ENCODE measurements at places on chromosomes 12 and 14.
A peak's percentile ranks its signal among the peaks of the same experiment; 100 is the strongest.

DNA sequence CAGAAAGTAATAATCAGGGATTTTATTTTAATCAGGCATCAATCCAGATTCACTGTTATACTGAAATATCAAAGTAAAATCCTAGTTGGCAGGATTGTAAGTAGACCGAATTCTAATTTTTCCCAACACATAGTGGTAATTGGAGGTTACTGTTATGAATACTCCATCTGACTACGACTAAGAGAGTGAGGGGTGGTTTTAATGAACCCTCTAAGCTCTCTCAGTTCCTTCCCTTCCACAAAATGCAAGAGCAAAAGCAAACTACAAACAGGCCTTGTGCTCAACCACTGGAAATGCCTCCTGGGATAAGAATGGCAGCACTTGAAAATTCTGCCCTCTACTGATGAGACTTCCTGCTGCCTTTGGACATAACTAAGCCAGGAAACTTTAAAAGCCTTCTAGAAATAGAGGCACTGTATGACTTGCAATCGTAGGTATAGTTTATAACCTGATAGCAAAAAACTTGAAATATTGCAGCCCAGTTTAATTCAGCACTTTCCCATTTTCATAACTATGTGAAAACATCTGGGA lies 184.8 kb downstream of the SLC16A7 start:
- peak; percentile 27 for DNase-seq

DNA sequence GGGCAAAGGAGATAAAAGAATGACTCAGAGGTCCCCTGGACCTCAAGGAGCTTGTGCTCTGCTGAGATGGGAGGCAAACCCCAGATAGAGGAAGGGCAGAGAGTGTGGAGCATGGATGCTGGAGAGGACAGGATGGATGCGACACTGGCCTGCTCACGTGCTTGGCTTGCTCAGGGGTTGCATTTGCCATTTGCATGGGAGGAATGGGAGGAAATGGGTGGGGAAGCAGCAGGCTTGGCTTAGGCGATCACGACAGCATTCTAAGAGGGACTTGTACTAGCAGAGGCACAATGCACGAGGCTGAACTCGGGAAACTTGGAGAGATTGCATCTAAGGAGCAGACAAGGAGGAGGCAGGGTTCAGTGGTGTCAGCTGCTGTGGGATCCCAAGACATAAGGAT lies 19.8 kb downstream of the CD9 start:
- no peak for DNase-seq

DNA sequence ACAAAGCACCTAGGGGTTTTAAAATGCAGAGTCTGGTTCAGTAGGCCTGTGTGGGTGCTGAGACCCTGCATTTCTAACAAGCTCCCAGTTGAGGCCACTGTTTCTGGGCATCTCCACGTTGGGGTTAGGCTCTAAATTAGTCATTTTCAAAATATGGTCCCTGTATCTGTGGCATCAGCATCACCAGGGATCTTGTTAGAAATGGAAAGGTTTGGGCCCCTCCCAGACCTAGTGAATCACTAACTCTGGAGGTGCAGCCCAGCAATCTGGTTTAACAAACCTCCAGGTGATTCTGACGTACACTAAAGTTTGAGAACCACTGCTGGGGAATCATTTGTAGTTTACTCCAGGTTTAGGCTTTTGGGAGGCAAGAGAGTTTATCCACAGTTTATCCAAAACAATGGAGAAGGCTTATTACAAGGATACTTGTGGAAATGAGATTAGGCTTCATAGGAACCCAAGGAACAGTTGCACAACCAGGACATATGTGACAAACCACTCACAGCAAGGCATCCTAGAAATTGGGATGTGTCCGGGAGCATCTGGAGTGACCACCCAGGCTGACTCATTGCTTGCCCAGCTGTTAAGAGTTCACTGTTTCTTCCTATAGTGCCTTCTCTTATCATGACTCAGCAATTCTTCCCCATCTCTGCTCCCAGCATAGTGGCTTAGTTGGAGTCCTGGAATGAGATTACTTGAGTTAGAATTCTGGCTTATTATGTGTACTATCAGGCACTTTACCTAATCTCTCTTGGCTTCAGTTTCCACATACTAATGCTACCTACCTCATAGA lies 71.6 kb upstream of the STXBP6 start:
- no peak for DNase-seq

DNA sequence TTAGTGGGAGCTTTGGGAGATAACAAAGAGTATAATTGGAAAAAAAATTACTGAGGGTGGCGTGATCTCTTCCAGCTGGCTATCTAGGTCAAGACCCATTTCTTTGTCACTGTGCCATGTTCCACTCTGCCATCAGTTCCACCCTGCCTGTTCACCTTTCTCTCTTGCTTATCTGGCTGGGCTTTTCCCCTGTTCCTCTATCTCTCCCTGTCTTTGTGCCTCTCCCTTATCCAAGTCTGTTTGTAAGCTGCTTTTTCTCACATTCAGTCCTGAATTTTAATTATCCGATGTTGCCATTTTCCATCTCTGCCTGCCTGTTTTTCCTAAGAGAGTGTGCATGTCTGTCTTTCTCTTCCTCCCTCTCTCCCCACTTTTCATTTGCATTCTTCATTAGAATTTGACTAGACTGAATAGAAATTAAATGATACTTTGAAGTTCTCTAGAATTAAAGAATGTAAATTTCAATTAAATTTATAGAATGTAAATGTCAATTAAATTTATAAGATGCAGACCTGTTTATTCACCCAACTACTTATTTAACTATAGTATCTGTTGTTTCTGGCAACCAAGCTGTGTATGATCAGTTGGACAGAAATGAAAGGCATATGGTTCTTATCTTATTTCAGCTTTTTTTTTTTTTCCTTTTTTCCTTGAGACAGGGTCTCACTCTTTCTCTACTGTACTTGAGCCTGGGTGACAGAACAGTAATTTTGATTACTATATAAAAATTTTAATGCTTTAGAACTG lies 40.9 kb upstream of the A2ML1 start:
- no peak for DNase-seq

GRCh38 chr12:81958406-81958805 lies 199.3 kb upstream of the PPFIA2 start:
- DNase-seq: peak; percentile 57

- DNase-seq: no peak
Observed at GRCh38 chr14:92164958-92165357, 43.2 kb downstream of the CPSF2 start.

DNA sequence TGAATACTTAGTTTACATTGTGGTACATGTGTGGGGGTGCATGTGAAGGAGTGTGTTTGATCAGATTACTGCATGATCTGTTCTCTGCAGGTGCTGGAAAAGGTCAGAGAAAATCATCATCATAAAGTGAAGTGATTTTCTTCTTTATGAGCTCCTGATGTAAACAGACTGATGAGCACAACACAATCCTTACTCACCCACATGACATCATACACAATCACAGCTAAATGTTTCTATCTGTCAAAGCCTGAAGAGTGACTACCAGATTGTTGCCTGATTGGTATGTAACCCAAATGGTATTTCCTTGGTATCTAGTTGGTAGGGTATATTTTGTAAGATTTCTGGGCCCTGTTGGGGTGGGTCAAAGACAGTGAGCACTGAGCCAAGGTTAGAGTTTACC lies 270.8 kb downstream of the FOXG1 start:
- no peak for DNase-seq

GRCh38 chr12:7008864-7009263 lies 9.4 kb downstream of the LPCAT3 start:
- no peak for DNase-seq

GRCh38 chr14:89629383-89629782 lies 212.3 kb upstream of the FOXN3 start:
- no peak for DNase-seq

- DNase-seq: no peak
Observed at GRCh38 chr14:51792809-51793208, 67.6 kb upstream of the GNG2 start.

DNA sequence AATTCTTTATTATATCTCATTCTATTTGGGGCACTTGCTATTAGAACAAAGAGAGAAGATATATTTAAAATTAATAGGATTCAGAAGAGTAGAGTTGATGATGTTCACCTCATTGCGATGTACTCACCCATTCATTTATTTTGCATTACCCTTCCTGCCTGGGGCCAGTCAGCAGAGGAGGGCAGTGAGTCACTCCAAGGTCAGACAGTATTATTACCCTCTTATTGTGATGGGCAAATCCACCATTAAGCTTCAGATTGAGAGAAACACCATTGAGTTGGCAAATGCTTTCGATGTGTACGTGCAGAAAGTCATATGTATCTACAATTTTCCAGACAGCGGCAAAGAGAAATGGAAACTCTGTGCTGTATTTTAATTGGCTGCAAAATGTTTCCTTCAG lies 134.2 kb downstream of the BICD1 start:
- DNase-seq: no peak

DNA sequence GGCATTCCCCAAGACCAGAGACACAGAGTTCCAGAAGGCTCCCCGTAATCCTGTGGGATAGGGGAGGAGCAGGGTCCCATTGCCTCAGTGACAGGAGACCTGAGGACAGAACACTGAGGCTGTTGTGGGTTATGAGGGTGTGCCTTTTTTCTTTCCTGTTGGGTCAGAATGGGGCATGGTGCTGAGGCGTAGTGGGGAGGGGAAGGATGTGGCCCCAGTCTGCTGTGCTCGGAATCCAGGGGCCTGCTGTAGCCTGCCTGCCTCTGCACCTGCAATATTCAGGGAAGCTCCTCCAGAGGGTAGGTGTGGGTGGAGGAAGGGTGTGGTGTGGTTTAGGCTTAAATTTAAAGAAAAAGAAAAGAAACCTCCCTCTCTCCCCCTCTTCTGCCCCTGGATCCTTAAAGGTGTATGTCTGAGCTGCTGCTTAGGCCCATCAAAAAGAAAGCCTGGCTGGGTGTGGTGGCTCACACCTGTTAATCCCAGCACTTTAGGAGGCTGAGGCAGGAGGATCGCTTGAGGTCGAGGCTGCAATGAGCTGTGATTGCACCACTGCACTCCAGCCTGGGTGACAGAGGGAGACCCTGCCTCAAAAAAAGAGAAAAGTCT lies 18.7 kb downstream of the PLEKHG3 start:
- DNase-seq: no peak

DNA sequence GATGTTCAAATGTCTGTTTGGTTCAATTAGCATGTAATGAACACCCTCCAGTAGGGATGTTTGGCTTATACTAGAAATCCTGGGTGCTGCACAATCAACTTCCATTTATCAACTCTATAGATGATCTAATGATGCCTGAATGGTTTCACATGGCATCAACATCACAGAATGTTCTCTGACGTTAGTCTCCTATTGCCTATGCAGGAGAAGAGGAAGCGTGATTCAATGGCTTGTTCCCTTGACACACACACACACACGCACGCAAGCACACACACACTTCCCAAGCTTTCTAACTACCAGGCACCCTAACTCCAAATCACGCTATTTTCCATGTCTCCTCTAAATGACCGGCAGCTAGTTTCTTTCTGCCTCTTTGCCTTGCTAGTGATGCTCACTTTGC lies 49.3 kb downstream of the PKP2 start:
- DNase-seq: no peak

GRCh38 chr14:66288511-66288910 lies 197.7 kb upstream of the CCDC196 start:
- DNase-seq: no peak

- no peak for DNase-seq
Observed at GRCh38 chr12:120830966-120831365, 73.2 kb downstream of the SPPL3 start.

- no peak for DNase-seq
Observed at GRCh38 chr14:54443981-54444380, 2.8 kb upstream of the CNIH1 start.

- no peak for DNase-seq
Observed at GRCh38 chr14:65070471-65070976, 31.8 kb downstream of the MAX start.

DNA sequence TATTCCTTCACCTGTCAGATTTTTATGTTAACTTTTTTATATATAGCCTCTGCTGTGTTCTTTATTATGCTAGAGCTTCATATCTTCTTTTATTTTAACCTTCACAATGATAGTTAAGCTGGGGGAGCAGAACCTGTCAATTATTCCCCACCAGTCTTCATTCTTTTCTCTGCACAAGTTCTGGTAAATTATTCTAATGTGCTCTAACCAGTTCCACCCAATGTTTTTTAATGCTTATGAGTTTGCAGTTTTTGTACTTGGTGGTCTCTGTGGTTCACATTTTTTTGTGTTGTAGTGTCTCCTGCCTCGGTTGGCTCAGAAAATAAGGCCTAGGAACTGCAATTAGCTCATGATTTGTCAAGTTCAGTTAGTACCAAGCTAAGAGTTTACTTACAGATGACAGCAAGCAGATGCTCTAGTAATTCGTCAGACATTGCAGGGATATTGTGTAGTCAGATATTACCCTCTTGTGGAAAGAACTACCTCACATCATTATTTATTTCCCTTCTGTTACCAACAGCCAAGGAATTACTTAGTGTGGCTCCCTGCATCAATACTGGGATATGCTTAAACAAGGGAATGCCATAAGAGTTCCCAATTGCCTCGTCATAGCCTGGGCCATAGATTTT lies 14.5 kb downstream of the DYRK2 start:
- DNase-seq: no peak

DNA sequence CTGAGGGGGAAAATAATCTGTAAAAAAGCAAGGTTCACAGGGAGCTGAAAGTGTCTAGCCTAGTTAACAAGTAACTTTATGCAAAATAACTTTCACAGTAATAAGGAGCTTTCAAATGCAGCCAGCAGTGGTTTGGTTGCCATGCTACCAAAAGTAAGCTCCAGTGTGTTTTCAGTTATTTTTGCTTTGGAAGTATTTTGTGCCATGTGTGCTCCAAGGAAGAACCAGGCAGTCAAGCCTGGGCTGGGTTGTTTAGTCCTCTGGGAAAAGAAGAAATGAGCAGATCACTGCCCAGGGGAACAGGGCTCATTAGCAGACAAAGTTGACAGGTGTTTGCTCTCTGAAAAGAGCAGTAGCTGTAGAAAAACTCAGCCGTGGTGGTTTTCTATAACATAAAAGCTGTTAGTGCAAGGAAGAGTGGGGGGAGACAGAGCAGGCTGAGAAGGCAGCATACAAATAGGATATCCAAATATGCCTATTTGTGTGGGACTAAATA lies 92.8 kb upstream of the TMTC2 start:
- DNase-seq: no peak

DNA sequence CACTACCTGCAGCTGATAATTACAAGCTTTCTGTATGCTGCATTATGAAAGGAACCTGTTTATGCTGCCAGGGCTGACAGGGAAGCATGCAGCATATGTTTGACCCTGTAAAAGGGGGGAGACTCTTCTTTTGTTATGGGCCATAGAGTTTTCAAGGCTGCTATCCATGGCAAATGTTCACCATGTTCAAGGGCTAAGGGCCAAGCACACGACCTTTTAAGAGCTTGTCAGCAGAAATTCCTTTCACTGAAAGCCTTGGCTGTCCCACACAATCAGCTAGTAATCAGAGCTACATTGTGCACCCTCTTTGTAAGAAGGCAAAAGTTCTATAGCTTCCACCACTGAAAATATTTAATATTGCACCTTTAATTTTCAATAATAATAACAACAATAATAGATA lies 74.2 kb upstream of the MBIP start:
- DNase-seq: no peak
